Activated CD4-positive, alpha-beta T cell treated with anti-CD3 and anti-CD28 coated beads, Interleukin-2, amount 50 U/mL, for 24 hours (primary cell): ENCODE measurements at places on chromosomes 2 and 18.

DNA sequence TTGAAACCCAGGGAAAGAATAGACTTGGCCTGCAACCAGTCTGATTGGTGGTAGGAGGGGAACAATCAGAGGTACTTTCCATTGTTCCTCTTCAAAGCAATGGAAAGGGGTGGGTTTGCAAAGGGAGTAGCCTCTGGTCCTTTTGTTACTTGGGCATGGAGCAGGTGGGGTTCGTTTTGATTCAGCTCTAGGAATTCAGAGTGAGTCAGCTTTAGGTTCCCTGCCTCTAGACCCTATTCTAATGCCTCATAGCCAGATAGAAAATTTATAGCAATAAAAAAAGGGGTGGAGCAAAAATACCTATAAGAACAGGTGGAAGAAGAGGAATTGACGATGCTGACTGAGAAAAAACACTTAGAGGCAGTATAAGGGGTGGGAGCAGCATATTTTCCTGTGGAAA, 636.4 kb downstream of the PLCL1 start:
- DNase-seq, result no peak

GRCh38 chr2:212727751-212728150, 189.1 kb upstream of the ERBB4 start:
- DNase-seq, result no peak

DNA sequence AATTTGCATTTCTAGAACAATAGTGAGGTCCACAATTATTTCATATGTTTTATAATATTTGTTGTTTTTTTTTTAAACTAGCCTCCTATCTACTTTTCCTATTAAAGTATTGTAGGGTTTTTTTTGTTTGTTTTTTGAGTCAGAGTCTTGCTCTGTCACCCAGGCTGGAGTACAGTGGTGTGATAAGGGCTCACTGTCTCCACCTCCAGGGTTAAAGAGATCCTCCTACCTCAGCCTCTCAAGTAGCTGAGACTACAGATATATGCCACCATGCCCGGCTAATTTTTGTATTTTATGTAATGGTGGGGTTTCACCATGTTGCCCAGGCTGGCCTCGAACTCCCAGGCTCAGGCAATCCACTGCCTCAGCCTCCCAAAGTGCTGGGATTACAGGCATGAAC, 122.5 kb downstream of the SLC39A10 start:
- no peak for DNase-seq

DNA sequence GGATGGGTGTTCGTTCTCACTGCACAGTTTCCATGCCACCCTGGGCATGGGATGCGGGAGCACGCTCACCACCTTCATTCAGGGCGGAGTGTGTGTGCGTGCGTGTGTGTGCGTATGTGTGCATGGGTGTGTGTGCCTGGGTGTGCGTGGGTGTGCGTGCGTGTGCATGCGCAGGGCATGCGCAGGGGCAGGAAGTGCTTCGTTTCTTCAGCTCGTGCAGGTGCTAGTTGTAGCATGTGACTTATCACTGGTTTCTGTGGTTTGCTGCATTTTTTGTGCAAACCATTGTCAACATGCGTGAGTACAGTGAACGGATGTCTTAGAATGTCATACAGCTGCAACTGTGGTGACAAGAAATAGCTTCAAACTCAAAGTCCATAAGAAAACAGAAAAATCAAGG, 179.5 kb downstream of the PTGR3 start:
- no peak for DNase-seq

DNA sequence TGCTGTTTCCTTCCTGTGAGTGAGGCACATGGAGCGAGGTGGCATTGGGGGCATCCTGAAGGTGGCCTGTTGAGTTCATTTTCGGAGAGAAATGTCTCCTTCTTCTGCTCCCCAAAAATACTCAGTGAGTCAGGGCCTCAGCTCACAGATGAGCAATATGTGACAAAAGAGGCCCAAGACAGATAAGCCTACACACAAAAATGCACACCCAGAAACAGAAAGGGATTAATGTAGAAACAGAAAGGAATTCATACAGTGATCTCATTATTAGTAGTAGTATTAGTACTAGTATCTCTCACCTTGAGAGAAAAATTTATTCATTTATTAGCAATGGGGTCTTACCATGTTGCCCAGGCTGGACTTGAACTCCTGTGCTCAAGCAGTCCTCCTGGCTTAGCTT, 5.1 kb downstream of the GPR75 start:
- DNase-seq, result no peak

DNA sequence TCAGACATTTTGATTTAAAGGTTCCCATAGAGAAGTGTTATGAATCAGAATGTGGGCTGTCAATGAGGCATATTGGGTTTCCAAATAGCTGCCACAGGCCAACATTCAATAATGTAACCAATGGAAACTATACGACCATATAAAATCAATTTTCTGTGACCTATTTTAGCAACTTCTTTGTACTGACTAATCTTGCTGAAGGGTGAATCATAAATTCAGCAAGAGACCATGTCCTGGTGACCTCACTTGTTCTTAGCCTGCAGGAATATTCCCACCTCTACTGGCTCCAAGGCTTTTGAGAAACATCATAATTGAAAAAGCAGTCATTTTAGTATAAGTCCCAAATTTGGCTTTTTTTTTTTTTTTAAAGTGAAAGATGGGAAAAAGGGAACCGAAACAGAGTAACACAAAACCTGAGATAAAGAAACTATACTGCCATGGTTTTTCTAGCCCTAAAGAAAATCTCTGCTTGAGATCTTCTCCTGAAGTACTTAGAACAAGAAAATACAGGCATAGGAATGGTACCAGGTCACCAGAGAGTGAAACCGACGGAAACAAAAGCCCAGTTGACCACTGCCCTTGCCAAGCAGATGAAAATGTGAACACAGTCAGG, 32.1 kb downstream of the PLEKHM3 start:
- no peak for DNase-seq

DNA sequence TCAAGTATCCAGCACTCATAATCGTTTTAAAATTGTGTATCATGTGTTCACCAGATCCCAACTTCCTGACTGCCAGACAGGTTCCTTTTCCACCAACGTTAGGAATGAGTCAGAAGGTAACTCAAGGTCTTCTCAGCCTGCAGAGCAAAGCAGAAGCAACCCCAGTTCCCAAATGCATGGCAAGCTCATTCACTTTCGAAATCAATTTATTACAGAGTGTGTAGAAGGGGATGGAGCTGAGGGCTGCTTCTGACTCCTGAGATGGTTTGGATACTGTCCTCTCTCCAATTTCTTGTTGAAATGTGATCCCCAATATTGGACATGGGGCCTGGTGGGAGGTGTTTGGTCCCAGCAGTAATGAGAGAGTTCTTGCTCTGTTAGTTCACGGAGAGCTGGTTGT, 114.5 kb downstream of the PIEZO2 start:
- no peak for DNase-seq

- DNase-seq, result no peak
Observed at GRCh38 chr2:115874427-115874826, 1432.0 kb downstream of the DPP10 start.

GRCh38 chr2:74028741-74029140, 44.0 kb downstream of the TET3 start:
- DNase-seq, result no peak

GRCh38 chr18:56107821-56108477, 520.0 kb upstream of the TCF4 start:
- no peak for DNase-seq

DNA sequence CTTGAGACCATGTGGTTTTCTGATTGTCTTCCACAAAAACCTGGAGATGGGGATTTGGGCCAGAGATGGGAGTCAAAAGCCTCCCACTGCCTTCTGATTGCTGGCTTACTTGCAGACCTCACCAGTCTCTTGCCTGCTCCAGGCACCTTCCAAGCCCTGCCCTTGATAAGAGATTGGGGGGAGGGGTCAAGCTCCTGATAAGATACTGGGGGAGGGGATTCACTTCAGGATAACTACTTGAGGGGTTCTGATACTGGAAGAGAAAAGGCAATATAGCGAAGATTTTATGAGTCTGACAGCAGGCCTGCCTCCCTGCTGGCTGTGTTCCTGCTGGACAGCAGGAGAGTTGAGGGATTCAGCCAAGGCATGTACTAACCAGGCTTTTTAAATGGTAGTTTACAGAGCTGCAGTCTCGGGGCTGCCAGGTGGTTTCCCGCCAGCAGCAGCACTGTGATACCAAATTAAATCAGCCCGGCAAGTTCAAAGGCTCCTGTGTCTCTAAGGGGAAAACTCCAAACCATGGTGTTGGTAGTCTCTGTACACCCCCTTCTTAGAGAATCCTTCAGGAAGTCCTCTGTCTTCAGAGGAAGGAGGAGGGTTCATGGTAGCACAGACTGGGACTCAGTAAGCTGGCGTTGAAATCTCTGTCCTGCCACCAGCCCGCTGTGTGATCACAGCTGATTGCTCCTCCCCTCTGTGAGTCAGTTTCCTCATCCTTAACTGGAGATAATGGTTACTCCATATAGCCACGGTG, 58.3 kb downstream of the FBXO36 start:
- DNase-seq, result no peak

- DNase-seq, result no peak
Observed at GRCh38 chr2:239691720-239692119, 290.9 kb upstream of the HDAC4 start.

- no peak for DNase-seq
Observed at GRCh38 chr2:234880551-234881211, 71.1 kb upstream of the SH3BP4 start.

- no peak for DNase-seq
Observed at GRCh38 chr2:98445683-98446581, 1.3 kb downstream of the INPP4A start.

DNA sequence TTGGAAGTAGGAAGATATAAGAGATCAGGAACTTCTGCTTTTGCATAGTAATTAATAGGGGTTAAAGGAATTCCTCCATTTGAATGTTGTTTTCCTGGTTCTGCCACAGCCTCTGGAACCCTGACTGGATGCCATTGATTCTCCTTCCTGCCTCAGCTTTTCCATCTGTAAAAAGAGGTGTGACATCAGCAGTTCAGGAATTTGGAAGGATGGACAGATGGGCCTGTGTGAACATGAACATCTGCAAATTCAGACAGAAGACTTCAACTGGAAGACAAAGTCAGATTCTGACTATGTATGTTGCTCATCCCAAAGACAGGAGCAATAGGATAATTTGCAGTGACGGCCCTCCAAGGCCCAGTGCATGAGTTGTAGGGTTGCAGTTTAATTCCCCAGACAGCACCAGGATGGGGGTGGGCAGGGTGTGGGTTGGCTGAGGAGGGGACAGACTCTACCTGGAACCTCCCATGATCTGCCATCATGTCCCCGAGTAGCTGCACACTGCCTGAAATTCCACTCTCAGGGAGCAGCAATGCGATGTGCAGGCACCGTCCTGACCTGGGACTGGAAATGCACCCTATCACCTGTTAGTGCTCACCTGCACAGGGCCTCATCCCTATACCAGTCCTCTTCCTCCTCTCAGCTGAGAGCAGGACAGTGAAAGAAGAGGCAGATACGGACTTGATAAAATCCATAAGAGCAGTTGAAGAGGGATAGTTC, 98.9 kb upstream of the EPAS1 start:
- no peak for DNase-seq

DNA sequence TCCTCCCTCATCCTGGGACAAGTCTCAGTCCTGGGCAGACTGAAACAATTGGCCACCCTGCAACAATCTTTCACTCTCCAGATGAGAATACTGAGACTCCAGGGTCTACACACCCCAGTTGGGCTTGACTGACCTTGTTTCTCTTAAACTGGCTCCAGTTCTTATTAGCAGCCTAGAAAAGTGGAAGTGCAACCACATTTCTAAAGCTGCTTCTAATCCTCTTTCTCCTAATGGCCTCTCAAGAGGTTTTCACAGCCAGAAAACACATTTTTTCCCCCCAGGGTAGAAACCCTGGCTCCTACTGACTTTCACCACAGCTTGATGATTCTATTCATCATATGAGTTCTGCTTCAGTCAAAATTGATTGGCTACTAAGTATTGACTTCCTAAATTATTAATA, 45.8 kb downstream of the SLC4A5 start:
- DNase-seq, result no peak
